ENCODE measurements at places on chromosomes 4 and X. TPM values are rescaled to one million over a fixed set of nuclear protein-coding genes. Genes with fewer than 3 reads are reported as not detected.

TMPRSS11F gene
- total RNA-seq = not detected

SSX4B gene
- not detected for total RNA-seq

USP46 gene
- total RNA-seq = 12.7 TPM

CXorf65 gene
- not detected for total RNA-seq

PAGE2 gene
- total RNA-seq = not detected

ZNF674 gene
- total RNA-seq = 5.2 TPM

GAGE12J gene
- not detected for total RNA-seq

MAGEB4 gene
- not detected for total RNA-seq

ADAM29 gene
- not detected for total RNA-seq

SERPINA7 gene
- not detected for total RNA-seq

PPBP gene
- not detected for total RNA-seq

DAPP1 gene
- total RNA-seq = not detected

FAM53A gene
- total RNA-seq = 1.6 TPM

AR gene
- total RNA-seq = 6.3 TPM

MAGEA3 gene
- not detected for total RNA-seq

CSAG2 gene
- total RNA-seq = not detected

MYL5 gene
- 20.4 TPM for total RNA-seq

NXF3 gene
- total RNA-seq = not detected

MAML3 gene
- 3.1 TPM for total RNA-seq

GUCY1A1 gene
- total RNA-seq = 0.09 TPM

ERVMER34-1 gene
- total RNA-seq = not detected

RIPPLY1 gene
- total RNA-seq = not detected

KIAA0232 gene
- total RNA-seq = 28.7 TPM

SPATA18 gene
- total RNA-seq = 22.3 TPM

ERAS gene
- total RNA-seq = not detected

TIGD4 gene
- 0.25 TPM for total RNA-seq

MAP3K15 gene
- total RNA-seq = not detected

TMEM154 gene
- 5.5 TPM for total RNA-seq

EVC2 gene
- total RNA-seq = 15.5 TPM

TNMD gene
- 0.90 TPM for total RNA-seq

TBX22 gene
- total RNA-seq = not detected

RLIM gene
- total RNA-seq = 63.9 TPM

ADGRG2 gene
- total RNA-seq = 0.18 TPM

MGARP gene
- total RNA-seq = 56.9 TPM

G3BP2 gene
- total RNA-seq = 407 TPM

PDZD4 gene
- 0.09 TPM for total RNA-seq

PLS3 gene
- 309 TPM for total RNA-seq

AKAP4 gene
- total RNA-seq = under 0.01 TPM

ZNF630 gene
- 2.0 TPM for total RNA-seq

MGAT4D gene
- total RNA-seq = not detected

CLNK gene
- total RNA-seq = not detected

TMPRSS11B gene
- not detected for total RNA-seq

ABHD18 gene
- total RNA-seq = 2.9 TPM

C4orf54 gene
- 0.08 TPM for total RNA-seq

GATA1 gene
- total RNA-seq = not detected

AMOT gene
- 11.0 TPM for total RNA-seq

GSPT2 gene
- 9.8 TPM for total RNA-seq

CNKSR2 gene
- 0.99 TPM for total RNA-seq

ERCC6L gene
- total RNA-seq = 9.9 TPM

HAND2 gene
- 31.3 TPM for total RNA-seq

FGD1 gene
- 11.9 TPM for total RNA-seq

PPP4R3C gene
- not detected for total RNA-seq

KANTR gene
- total RNA-seq = 4.4 TPM

CLDN34 gene
- total RNA-seq = not detected

P2RY10 gene
- total RNA-seq = not detected

BEND2 gene
- not detected for total RNA-seq

Data from fibroblast of the aortic adventitia (primary cell).